ENCODE measurements at places on chromosomes 5 and 9. TPM values are rescaled to one million over a fixed set of nuclear protein-coding genes. Genes with fewer than 3 reads are reported as not detected.

Gene FRMPD1
- polyA plus RNA-seq: 0.82 TPM

Gene TERT
- 0.33 TPM for polyA plus RNA-seq

Gene ANKRD18A
- polyA plus RNA-seq: 5.9 TPM

Gene PLPP7
- polyA plus RNA-seq: 3.3 TPM

Gene AMACR
- 82.4 TPM for polyA plus RNA-seq

Gene RAD1
- polyA plus RNA-seq: 34.1 TPM

Gene TBC1D9B
- 100 TPM for polyA plus RNA-seq

Gene FOXD4L4
- not detected for polyA plus RNA-seq

Gene SPATA31E1
- polyA plus RNA-seq: not detected

- no peak for DNase-seq
Observed at GRCh38 chr5:19565466-19565865, 422.5 kb downstream of the CDH18 start.

DNA sequence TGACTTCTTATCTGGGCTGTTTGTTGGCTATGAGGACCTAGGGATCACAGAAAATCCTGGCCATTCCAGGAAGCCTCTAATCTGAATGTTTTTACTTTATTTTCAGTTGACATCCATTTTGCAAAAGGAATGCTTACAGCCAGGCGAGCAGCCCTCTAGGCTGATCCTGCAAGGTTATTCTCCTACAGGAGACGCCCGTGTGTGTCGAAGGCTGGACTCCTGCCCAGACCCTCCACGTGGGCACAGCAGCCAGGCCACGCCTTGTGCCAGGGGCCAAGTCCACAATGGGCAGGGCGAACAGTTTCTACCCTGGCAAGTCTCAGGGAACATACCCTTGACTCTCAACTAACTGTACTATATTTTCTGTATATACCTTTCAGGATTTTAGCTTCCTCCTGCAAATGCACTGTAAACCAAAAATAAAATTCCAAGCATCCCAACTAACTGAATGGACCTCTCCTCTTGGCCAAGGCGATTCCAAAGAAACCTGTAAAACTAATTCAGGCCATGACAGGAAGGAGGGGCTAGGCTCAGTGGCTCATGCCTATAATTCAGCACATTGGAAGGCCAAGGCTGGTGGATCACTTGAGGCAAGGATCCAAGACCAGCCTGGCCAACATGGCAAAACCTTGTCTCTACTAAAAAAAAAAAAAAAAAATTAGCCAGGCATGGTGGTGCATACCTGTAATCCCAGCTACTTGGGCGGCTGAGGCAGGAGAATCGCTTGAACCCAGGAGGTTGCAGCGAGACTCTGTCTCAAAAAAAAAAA lies 5.7 kb downstream of the CMBL start:
- no peak for DNase-seq

DNA sequence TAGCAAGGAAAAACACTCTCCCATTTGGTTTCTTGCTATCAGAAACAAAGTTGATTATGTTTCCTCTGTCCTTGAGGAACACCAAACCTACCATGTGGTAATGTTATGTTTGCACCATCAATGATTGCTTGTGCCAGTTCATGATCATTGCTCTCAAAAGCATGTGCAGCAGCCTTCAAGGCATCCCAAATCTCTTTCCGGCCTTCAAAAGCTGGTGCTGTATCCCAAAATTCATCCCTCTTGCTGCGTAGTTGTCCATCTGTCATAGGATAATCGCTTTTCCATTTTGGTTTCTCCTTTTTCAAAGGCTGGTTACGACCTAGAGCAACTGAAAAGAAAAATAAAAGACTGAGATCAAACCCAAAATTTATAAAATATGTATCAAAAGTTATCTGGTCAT lies 40.1 kb downstream of the EFCAB9 start:
- no peak for DNase-seq

GRCh38 chr5:158677470-158677838 lies 422.3 kb downstream of the EBF1 start:
- no peak for DNase-seq

DNA sequence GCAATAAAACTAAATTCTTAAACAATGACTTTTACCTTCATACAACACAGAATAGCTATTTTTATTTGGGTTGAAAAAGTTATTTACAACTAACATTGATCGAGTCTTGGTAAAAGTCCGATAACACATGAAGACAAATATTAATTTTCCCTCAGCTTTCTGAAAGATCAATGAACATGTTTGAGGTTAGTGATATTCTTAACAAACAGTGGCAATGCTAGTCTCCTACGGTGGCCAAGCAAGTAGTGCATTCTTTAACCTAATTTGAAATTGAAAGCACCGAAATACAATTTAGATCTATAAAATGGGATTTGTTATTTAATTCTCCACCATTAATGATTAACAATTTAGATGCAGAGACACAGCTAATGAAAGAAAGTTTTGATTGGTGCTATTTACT lies 435.1 kb downstream of the HCN1 start:
- no peak for DNase-seq

GRCh38 chr5:119270960-119271757 lies 84.7 kb upstream of the TNFAIP8 start:
- no peak for DNase-seq

DNA sequence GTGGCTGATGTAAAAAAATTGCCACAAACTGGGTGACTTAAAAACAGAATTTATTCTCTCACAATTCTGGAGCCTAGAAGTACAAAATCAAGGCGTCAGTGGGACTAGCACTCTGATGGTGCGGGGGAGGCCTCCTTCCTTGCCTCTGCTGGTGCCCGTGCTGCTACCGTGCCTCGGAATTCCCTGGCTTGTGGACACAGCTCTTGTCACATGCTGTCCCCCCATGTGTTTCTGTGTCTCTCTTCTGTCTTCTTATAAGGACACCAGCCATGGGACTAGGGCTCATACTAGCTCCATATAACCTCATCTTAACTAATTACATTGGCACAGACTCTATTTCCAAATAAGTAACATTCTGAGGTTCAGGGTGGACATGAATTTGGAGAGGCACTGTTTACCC lies 242.3 kb upstream of the IRX2 start:
- DNase-seq: no peak

All from left renal cortex interstitium (tissue), 4 donors.